ENCODE measurements at places on chromosomes 3 and 15. TPM values are rescaled to one million over a fixed set of nuclear protein-coding genes. Genes with fewer than 3 reads are reported as not detected.
A peak's percentile ranks its signal among the peaks of the same experiment; 100 is the strongest.

DNA sequence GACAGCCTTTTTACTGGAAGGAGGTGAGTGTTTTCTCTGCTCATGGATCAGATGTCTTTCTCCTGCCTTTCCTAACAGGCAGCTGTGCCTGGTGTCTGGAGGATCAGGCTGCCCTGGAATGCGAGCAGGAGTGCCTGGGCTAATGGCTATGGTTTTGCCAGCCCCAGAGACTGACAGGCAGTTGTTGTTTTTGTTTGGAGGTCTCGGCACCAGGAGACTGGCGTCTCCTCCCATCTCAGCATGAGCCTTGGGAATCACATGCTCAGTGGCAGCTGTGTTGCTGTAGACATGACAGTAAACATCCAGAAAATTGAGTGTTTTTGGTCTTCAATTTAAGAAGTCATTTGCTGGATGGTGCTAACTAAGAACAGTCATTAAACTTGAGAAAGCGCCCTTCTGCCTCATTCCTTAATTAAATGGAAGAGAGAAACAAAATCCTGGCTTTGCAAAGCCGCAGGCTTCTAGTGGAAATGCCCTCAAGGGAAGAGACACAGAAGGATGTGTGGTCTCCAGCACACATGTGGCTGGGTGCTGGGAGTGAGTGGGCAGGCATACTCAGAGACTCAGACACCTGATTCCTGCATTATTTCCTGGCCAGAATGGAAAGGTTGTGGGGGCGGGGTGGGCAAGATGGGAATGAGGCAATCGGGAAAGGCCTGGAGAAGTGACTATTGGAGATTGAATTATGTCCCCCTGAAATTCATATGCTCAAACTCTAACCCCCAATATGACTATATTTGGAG is 97.0 kb upstream of the NMNAT3 start:
- no peak overlapping the region for H3K4me3 ChIP-seq
- H3K36me3 ChIP-seq = no peaks in the 10 kb centered on the region
- H3K27me3 ChIP-seq = peaks cover 5% of the 10 kb centered on the region
- DNase-seq = no peak
- H3K27ac ChIP-seq = no peak overlapping the region

DNA sequence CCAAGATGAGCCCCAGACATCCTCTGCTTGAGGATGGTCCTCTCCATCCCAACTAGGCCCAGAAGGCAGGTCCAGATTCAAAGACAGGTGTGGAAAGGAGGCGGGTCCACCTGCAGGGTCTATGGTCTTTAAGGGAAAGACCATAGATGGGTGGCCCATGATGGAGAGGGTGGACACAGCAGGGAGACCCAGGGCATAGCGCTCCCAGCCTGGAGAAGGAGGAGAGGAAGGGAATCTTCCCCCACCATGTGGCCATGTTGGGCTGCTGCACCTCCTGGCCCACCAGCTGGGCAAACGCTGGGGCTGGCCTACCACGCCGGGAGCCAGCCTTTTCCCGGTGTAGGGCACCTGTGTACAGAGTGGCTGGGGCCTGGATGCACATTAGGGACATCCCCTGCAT is 265.2 kb upstream of the TLE3 start:
- DNase-seq = no peak
- H3K27ac ChIP-seq = no peak overlapping the region
- no peaks in the 10 kb centered on the region for H3K36me3 ChIP-seq
- peaks cover 4% of the 10 kb centered on the region for H3K4me1 ChIP-seq

GRCh38 chr15:27692438-27692837 is 406.7 kb downstream of the OCA2 start:
- no peaks in the 10 kb centered on the region for H3K4me1 ChIP-seq
- DNase-seq = no peak
- H3K27ac ChIP-seq = no peak overlapping the region
- no peak overlapping the region for H3K4me3 ChIP-seq
- no peaks in the 10 kb centered on the region for H3K36me3 ChIP-seq

DNA sequence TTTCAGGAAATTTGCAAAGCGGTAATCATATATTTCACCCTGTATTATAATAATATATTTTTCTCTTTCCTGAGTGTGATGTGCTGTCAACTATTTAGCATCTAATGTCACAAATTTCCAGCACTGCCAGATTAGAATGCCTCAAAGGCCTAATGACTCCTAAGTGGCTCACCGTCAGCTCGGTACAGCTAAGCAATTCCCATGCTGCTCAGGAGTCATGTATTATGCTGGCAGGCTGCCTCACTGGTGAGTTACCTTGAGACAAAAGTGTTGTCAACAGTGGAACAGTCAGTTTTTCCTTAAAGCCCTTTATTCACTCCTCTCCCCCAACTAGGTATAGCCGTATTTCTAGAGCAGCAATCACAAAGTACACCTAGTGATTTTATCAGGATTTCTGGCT is 83.6 kb downstream of the NSUN3 start:
- H3K4me3 ChIP-seq = no peak overlapping the region
- H3K4me1 ChIP-seq = no peaks in the 10 kb centered on the region
- H3K36me3 ChIP-seq = no peaks in the 10 kb centered on the region
- no peak overlapping the region for H3K27ac ChIP-seq

DNA sequence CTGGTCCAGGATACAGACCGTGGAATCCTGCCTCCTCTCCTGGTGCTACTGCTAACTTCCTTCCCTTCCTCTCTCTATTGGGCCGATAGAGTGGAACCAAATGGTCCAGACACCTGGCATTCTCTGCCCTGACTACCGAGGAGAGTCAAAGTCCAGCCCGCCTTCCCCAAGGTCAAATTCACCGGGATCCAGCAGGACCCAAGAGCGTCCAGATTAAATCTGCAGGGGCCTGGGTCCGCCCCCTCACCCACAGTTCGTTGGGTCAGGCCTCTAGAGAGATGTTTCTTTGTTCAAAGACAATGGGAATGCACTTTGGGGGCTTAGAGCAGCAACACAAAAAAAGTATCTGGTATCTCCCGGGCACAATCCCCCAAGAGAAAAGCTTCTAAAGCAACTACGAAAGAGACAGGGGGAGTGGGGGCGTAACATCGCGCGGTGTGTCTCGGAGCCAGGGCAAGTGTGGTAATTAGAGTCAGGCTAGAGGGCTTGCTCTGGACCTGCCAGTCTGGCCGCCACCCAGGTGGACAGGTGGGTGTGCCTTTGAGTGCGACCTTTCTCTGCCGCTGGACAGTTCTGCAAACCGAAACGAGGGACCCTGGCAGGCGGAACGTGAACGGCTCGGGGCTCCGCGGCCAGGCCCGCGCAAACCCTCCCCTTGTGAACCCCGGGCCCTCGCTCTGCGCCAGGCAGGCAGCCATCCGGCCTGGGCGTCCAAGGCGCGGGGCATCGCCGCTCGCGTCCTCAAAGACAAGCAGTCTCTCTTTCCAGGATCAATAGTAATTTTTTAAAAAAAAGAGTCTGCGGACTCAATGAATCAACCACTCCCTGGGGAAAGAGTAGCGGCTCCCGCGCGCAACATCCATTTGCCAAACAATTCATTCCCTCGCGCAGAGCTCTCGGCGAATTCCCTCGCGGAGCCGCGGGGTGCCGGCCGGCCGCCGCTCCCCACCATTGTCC is 806 bp downstream of the KLHL25 start:
- H3K4me3 ChIP-seq = peak overlapping the region; percentile 92

DNA sequence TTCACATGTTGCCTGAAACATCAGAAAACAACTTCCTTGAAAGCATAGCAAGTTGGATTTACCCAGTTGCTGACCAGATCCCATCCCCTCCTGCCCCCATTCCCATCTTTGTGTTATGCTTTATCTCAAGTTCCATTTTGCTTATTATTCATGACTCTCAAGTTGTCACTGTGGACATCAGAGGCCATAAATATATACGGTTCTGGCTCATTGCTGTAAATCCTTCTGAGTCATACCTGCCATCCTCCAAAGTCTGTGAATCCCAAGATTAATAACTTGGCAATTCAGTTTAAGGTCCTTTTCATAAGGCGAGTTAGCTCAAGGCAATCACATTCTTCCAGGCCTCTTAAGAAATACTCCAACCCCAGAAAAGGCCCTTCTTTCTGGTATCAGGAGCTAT is 126.2 kb upstream of the C2CD4B start:
- H3K36me3 ChIP-seq = no peaks in the 10 kb centered on the region
- peaks cover 41% of the 10 kb centered on the region for H3K27me3 ChIP-seq
- no peaks in the 10 kb centered on the region for H3K4me1 ChIP-seq
- DNase-seq = no peak
- H3K27ac ChIP-seq = no peak overlapping the region

- H3K27me3 ChIP-seq = peaks cover 6% of the 10 kb centered on the region
- DNase-seq = no peak
- H3K4me1 ChIP-seq = no peaks in the 10 kb centered on the region
Observed at GRCh38 chr3:44887101-44887500, 12.7 kb downstream of the TGM4 start.

DNA sequence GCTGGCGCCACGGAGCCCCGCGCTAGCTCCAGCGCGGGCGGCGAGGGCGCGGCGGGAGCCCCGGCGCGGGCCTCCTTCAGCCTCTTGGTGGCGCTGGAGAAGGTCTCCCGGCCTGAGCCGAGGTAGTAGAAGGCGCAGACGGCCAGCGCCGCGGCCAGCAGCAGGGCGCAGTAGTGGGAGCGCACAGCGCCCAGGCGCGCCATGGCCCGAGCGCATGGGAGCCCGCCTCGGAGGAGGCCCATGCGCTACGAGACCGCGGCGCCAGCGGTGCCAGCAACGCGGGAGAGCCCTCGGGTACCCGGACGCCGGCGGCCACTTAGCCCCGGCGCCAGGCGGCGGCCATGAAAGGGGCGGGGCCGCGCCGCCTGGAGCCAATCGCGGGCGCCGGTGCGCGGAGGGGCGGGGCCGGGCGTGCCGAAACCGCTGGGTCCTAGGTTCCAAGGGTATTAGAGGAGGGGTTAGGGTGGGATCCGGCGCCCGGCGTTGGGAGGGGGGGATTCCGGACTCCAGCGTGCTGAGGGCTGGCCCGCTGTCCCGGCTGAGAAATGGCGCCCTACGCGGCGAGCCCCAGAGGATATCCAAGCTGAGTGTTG is at the start of gene XXYLT1:
Gene XXYLT1, minus strand, starts transcription at position 343 of the 593 bp plus-strand sequence. Its CDS starts 101 bp downstream, at position 242.
- peaks cover 28% of the 10 kb centered on the region for H3K4me1 ChIP-seq
- H3K4me3 ChIP-seq = peak within 1 kb of the TSS; percentile 86
- H3K36me3 ChIP-seq = no peaks in the 10 kb centered on the region
- no peaks in the 10 kb centered on the region for H3K27me3 ChIP-seq

GRCh38 chr3:133282236-133282635 is 117.6 kb upstream of the BFSP2 start:
- no peaks in the 10 kb centered on the region for H3K36me3 ChIP-seq
- H3K4me3 ChIP-seq = no peak overlapping the region
- H3K27me3 ChIP-seq = peaks cover 2% of the 10 kb centered on the region
- DNase-seq = no peak

GRCh38 chr3:16192176-16192811 is 17.8 kb downstream of the GALNT15 start:
- H3K27ac ChIP-seq = no peak overlapping the region
- H3K4me1 ChIP-seq = no peaks in the 10 kb centered on the region
- H3K27me3 ChIP-seq = peaks cover 5% of the 10 kb centered on the region

Gene CNTN6
- total RNA-seq = not detected

Gene PEX5L
- 1.1 TPM for total RNA-seq

Gene ZBED2
- 70.2 TPM for total RNA-seq

Gene MTHFS
- 12.1 TPM for total RNA-seq

Gene LTF
- total RNA-seq = 0.20 TPM
